ENCODE measurements at places on chromosomes 11 and 22.

DNA sequence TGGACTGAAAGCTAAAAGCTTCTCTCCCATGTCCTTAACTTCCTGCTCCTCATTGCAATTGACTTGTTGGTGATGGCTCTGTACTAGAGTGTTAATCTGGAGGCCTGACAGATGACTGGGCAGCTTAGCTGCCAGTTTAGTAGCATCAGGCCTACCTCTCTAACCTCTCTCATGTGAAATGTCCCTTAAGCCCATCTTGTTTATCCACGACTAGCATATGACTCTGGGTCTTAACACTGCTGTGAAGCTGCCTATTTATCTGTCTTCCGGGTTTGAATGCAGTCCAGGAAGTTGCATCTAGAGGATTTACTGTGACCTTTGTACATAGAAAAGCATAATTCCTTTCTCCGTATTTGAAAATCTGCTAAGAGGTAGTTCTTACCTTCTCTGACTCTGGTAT lies 85.3 kb upstream of the HORMAD2 start:
- DNase-seq = no peak

DNA sequence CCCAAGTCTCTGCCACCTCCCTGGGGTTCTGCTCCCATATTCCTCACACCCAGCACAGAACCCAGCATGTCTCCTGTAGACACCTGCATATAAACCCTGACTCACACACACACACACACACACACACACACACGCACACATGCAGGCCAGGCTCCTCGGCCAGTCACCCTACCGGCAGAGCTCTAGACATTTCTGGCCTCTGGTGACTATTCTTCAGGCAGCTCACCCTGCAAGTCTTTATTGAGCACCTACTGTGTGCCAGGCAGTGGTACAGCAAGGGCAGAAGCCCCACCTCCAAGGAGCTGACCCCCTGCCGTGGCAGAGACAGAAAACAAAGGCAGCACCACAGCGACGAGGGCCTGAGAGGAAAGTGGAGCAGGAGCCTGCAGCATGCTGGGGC lies 50.3 kb downstream of the CDKN1C start:
- no peak for DNase-seq

DNA sequence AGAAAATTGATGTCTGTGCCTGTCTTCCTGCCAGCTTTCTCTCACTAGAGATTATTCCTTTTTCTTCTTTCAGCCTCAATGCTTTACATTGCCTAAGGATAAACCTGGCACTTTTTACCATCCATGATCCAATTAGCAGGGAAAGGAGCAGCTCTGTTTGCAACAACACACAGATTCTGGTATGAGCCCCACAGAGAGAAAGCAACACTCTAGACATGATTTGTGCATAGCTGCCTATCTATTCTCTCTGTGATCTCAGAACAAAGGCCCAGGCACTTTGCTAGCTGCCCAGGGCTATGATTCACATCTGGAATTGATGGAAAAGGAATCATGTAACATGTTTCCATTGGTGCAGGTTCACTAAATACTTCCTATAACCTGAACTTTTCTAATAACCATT lies 685.0 kb downstream of the ETS1 start:
- DNase-seq = no peak

DNA sequence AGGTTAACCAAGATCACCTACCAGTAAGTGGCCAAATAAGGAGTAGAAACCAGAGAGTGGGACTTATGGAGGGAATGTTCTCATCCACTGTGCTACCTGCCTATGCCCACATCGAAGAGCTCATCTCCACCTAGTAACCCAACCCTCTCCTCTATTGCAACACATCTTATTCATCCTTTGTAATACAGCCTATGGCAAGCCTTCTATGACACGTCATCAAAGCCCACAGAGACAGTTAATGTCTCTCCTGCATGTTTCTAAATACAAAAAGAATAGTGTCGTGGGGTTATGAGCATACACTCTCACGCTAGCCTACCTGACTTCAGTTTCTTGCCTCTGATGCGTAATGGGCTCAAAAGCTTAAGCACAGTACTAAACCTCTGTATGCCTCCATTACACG lies 1158.1 kb upstream of the TENM4 start:
- no peak for DNase-seq

- no peak for DNase-seq
Measured at GRCh38 chr11:35275786-35276170, 136.8 kb downstream of the CD44 start.

- DNase-seq = no peak
Measured at GRCh38 chr11:13216711-13217075, 60.9 kb upstream of the BMAL1 start.

All from stimulated activated naive CD4-positive, alpha-beta T cell treated with Interleukin-2 at 50 U/mL for 16 hours (primary cell).